Effector memory CD4-positive, alpha-beta T cell (primary cell): ENCODE measurements at places on chromosomes 16 and 17.

DNA sequence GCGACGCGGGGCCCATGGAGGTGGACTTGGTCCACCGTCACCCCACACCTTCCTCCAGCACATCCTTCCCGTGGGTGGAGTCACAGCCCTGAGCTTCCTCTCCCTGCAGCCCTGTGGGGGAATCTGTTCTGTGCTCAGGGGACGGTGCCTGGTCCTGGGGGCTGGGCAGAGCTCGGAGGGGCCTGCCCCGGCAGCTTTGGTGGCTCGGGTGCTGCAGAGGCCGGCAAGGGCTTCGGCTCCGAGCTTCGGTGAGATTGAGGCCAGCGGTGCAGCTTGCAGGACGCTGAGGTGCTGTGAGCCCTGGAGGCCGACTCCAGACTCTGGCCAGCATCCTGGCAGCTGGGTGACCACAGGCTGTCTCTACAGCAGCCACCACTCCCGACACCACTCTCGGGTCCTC, 36.4 kb downstream of the METRNL start:
- DNase-seq = no peak

GRCh38 chr16:23465179-23465578, 12.2 kb upstream of the COG7 start:
- no peak for DNase-seq

DNA sequence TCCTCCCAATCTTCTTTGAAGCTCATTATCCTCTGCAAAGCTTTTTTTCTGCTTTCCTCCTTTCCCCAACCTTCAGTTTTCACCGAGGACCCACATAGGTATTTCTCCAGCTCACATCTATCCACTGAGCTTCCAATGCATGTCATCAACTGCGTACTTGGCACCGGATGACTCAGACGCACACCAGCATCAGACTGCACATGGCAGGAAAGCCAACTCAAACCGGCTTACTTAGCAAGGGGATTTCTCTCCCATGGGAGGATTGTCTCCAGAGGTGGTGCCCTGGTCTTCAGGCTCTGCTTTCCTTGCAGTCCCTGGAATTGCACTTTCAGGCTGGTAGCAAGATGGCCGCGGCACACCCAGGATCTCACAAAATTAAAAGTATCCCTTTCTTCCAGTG, 1.7 kb upstream of the AKTIP start:
- DNase-seq = no peak

DNA sequence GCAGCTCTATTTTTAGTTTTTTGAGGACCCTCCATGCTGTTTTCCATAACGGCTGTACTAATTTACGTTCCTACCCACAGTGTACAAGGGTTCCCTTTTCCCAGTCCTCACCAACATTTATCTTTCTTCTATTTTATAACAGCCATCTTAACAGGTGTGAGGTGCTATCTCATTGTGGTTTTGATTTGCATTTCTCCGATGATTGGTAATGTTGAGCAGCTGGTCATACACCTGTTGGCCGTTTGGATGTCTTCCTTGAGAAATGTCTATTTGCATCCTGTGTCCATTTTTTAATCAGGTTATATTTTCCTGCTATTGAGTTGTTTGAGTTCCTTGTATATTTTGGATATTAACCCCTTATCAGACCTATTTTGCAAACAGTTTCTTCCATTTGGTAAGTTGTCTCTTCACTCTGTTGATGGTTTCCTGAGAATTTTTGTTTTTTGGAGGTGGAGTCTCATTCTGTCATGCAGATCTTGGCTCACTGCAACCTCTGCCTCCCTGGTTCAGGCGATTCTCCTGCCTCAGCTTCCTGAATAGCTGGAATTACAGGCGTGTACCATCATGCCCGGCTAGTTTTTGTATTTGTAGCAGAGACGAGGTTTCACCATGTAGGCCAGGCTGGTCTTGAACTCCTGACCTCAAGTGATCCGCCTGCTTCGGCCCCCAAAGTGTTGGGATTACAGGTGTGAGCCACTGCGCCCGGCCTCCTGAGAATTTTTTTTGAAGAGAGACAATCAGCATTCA, 279.6 kb downstream of the SNX29 start:
- no peak for DNase-seq

GRCh38 chr16:3094289-3095027, 4.6 kb downstream of the ZSCAN10 start:
- DNase-seq = peak; percentile 22

- peak; percentile 42 for DNase-seq
Measured at GRCh38 chr17:41338961-41339485, 11.6 kb downstream of the KRT33A start.
